ENCODE measurements at places on chromosomes 1 and 21.

DNA sequence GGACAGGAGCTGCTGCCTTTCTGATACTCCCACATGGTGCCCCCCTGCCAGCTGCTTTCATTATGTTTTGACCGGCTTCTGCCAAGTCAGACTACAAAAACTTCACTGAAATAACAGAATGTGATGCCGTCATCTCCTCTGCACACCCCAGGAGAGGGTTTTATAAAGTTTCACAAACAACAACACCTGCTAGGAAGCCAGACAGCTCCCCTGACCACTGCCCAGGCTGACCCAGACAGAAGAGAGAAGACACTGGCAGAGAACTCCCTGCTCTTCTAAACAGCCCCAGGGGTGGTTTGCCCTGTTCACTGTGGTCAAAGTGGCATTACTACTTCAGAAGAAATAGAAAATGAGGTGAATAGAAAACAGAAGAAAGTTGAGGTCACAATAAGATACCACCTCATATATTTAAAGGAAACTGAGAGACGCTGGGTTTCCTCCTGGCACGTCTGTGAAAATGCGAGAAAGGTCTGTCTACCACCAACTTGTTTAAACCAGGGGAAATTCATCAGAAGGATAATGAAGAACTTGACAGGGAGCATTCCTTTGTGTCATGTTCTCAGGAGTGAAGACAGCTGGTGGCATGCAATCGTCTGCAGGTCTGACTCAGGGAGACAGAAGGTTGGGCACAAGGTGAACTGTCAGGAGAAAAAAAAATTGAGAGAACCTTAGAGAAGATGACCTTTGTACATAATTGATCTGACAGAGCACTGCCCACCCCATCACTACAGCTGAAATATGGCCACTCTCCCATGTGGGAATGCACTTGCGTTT, 119.0 kb upstream of the NFIA start:
- no peak for DNase-seq

GRCh38 chr1:205064301-205064700, 20.0 kb downstream of the TMEM81 start:
- no peak for DNase-seq

GRCh38 chr21:43827015-43827611, 37.7 kb downstream of the RRP1 start:
- DNase-seq: no peak

DNA sequence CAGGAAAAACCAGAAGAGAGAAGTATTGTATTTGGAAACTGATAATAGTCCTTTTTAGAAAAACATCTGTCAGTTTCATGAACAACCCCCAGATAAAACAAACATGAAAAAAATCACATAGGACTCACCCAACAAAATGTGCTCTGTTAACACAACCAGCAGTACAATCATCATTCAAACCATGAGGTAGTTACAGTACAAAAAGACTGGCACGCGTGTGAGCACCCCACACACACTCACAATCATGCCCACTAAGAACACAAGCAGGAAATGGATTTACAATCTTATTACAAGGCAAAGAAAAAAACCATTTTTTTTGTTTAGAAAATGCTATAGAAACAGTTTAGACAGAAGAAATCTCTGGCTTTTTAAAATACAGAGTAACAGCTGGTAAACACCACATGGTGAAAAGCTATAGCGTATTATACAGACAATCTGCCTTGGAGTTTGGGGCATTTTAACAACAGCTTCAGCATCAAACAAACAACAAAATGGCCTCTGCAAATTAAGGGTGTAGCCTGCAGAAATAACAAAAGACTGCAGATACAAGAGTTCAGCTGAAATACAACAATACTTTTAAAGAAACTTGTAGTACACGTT, 180.0 kb downstream of the CDC7 start:
- no peak for DNase-seq

DNA sequence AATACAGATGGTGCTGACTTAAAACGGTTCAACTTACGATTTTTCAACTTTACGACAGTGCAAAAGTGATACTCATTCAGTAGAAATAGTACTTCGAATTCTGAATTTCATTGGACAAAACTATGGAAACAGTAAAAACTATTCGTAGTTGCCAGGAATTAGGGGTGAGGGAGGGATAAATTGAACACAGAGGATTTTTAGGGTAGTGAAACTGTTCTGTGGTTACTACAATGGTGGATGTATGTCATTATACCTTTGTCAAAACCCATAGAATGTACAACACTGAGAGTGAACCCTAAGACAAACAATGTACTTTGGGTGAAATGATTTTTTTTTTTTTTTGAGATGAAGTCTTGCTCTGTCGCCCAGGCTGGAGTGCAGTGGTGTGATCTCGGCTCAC, 7.5 kb downstream of the DDR2 start:
- DNase-seq: no peak

DNA sequence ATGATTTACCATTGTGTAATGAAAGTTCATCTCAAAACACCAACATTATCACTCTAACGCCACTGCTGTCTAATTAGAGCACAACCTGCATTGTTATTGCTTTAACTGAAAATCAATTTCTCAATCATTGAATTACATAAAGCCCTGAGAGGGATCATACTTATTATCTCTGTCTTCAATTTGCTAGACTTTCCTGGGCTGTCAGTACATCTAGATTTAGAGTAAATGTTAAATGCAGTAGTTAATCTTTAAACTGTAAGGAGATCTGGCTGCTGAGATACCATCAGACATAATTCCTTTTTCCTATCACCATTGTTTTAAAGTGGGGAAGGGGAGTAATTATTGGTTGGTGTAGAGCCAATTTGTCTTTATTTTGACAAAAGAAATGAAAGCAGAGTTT, 1995.1 kb downstream of the MRPL39 start:
- peak; percentile 15 for DNase-seq

- no peak for DNase-seq
These were observed 12.8 kb downstream of the KCNJ15 start for GRCh38 chr21:38269576-38269936.

GRCh38 chr1:87683196-87683956, 354.7 kb downstream of the LMO4 start:
- DNase-seq: no peak

- DNase-seq: no peak
These were observed 17.6 kb upstream of the MCL1 start for GRCh38 chr1:150596976-150597375.

GRCh38 chr1:204568576-204569315, 52.5 kb downstream of the MDM4 start:
- DNase-seq: no peak

DNA sequence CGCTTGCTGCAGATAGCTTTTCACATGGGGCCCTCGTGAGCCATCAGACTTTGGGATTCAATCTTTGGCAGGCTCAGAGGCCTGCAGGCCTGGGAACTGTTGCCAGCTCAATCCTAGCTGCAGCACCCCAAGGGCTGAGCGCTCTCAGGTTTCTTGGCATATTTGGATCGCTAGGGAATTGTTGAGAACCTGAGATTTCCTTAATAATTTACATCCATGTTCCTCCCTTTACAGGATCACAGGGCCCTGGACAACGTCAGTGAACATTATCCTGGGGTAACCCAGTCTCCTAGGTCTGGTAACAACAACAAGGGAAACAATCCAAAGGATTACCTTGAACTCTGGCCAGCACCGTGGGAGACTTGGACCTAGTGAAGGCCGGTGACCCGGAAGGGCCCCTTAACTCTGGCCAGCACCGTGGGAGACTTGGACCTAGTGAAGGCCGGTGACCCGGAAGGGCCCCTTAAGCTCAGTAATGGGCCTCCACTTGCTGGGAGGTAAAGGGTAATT, 49.3 kb upstream of the NEK2 start:
- no peak for DNase-seq

- no peak for DNase-seq
These were observed 19.9 kb downstream of the RPL5 start for GRCh38 chr1:92851729-92852128.

GRCh38 chr1:115922801-115923200, 53.5 kb upstream of the SLC22A15 start:
- DNase-seq: no peak

DNA sequence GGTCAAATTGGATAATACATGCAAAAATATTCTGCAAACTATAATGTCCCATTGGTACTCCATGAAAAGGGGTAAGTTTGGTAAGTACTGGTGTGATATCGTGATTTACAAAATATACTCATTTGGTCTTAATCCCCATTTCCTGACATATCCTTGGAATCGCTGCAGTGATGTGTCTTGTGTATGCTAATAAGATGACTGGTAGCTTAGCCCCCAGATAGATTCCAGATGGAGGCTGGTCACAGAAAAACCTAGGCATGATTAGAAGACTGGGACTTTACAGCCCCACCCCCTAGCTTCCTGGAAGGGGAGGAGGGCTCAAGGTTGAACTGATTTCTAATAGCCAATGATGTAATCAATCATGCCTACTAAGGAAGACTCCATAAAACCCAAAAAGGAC, 3.0 kb downstream of the VAMP4 start:
- DNase-seq: no peak

DNA sequence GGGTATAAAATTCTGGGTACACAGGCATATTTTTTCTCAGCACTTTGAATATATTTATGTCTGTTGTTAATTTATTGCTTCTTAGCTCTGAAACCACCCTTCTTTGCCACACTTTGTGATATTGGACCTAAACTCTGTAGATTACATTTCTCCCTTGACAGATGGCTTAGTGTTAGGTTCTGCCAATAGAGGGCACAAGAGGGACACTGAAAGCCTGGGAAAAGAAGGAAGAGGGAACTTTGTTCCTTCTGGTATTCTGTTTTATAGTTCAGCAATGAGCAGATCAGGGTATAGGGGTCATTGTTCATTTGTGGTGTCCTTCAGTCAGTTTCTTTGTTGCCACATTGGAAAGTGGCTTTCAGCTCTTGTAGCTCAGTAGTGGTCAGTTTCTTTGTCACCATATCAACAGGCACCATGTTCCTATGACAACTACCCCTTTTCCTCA, 423.5 kb upstream of the PROX1 start:
- peak; percentile 36 for DNase-seq

DNA sequence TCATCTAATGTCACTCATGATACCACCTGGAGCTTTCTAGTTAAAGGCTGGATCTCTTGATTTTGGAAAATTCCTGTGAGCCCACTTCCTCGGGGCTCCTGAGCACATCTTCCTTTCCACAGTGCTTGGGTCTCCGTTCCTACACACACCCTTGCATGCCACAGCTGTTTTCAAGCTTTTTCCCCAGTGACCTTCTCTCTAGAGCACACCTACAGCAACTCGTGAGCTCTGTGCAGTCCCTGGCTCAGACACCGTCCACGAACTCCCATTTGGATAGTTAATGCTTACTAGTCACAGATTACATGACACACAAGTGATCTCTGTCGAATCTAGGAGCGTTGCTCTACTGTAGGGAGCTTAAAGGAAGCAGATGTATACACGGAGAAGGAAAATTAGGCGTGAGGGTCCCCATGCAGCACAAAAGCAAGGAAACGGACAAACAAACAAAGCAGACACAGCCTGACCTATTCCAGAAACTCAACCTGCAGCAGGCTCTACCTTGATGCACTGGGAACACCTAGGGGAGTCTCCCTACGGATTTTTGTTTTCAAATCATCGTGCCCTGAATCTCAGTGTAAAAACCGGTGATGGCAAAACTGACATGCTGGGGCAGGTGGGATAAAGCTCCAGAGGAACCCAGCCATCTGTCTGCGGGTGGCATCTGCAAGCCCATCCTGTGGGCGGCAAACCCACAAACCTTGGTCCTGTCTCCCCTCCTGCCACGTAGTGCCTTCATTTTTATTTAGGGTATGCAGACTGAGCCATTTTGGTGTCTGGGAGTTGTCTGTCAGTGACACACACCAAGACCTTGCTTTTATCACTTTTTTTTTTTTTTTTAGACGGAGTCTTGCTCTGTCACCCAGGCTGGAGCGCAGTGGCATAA, 177.8 kb downstream of the RUNX1 start:
- no peak for DNase-seq

GRCh38 chr1:43296207-43296606, 4.6 kb upstream of the TIE1 start:
- DNase-seq: no peak

DNA sequence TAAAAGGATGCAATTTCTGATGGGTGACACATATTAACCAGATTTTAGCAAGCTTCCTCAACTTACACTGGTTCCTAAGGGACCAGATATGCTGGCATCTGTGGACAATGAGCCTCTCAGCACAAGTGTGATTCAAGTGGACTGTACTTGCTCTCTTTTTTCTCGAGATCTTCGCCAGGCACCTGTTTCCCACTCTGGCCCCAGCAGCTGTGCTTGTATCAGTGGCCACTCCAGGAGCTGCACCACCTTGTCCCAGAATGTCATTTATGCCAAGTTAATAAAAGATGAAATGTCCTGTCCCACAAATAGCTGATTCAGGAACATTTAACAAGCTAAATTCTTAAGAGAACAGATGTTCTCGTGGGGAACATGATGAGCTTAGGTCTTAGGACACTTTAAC, 14.6 kb downstream of the C1orf198 start:
- DNase-seq: no peak

DNA sequence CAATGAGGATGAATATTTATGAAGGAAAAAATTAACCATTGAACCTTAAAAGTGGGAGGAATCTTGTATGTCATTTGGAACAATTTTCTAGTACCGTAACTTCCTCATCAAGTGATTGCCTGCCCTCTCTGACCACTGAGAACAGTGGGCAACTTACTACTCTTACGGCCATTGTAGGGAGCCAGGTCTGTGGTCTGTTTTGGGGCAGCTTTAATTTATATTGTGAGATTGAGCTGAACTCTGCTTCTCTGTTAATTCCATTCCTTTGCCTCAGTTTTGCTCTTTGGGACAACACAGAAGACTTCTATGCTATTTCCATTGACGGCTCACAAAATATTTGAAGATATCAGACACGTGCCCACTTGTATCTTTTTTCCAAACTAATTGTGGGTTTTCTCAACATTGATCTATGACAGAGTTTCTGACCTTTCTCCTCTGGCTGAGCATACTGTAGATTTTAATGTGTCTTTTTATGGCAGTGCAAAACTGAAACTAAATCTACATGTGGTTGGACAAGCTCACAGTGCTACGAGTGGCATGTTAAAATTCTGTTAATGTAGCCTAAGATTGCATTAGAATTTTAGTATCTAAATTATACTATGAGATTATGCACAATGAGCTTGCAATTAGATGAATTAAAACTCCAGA, 27.8 kb upstream of the ZNF281 start:
- DNase-seq: no peak

DNA sequence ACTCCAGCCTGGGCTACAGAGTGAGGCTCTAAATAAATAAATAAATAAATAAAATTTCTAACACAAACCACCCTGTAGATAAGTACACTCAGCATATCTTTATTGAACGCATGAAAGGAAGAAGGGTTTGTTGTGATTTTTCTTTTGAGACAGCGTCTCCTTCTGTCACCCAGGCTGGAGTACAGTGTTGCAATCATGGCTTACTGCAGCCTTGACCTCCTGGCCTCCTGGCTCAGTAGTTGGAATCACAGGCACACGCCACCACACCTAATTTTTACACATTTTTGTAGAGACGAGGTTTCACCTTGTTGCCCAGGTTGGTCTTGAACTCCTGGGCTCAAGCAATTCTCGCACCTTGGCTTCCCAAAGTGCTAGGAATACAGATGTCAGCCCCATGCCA, 23.2 kb upstream of the RCC2 start:
- DNase-seq: no peak

GRCh38 chr21:15437883-15438282, 291.9 kb upstream of the USP25 start:
- no peak for DNase-seq

All from NCI-H146 (cell line).